Spleen (tissue), 13 donors: ENCODE measurements at places on chromosomes 5 and 9.

GRCh38 chr9:136607334-136607919 lies 55.3 kb upstream of the EGFL7 start:
- no peak for DNase-seq

DNA sequence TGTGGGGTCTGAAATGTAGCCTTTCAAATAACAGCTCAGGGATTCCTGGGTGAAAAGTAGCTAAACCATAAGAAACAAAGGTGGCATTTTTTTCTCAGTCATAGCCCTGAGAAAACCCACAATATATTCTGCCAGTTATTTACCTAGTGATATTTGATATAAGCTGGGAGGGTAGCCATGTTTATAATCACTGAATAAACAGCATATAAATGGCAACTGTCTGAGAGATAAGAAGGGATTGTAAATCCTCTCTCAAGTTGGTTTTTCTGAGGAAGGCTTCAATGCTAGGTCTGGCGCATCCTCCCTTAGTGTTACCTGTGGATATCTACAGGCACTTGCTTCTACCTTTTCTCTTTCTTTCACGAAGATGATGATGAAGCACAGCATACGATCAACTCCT lies 1080.5 kb upstream of the DMAC1 start:
- no peak for DNase-seq

- DNase-seq: no peak
Observed at GRCh38 chr5:147397616-147398015, 112.3 kb downstream of the DPYSL3 start.

DNA sequence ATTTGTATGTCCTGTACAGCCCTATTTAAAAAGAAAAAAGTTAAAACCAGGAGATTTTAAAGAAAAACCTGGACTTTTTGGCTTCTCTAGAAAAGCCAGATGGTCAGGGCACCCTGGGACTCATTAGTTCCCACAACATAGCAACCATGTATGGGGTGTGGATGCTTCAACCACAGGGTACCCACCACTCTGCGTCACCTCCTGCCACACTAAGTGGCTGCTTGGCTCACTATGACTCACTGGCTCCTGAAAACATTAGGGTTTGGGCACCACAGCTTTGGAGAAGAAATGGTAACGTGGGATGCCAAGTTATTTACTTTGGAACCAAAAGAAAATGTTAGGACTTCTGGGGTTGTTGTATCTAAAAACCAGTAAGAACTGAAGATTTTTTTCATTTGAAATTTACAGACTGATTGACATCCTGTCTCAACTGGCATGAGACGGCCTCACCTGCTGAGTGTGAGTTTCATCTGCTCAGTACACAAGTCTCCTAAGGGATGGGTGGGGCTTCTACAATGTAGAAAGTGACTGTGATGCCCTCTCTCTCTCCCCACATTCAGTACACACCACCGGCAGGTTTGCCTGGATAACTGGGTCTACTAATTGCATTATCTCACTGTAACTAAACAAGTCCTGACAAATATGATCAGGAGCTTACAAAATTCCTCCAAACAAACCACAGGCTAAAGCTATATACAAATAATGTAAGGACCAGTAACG lies 103.9 kb downstream of the ESM1 start:
- DNase-seq: no peak

DNA sequence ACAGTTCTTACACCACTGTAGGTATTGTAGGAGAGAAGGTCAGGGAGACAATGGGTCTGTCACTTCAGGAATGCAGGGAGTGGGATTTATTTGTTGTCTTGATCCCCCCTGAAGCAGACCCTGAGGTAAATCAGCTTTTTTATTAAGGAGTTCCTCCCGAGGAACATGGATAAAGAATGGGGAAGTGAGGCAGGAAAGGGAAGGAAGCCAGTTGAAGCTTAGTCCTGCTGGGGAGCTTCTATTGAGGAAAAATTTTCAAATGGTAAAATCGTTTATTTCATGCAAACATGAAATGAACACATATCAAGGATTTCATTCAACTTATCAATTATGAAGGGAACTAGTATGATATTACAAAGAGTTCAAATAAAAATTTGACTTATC lies 318.6 kb upstream of the PIK3R1 start:
- DNase-seq: no peak

DNA sequence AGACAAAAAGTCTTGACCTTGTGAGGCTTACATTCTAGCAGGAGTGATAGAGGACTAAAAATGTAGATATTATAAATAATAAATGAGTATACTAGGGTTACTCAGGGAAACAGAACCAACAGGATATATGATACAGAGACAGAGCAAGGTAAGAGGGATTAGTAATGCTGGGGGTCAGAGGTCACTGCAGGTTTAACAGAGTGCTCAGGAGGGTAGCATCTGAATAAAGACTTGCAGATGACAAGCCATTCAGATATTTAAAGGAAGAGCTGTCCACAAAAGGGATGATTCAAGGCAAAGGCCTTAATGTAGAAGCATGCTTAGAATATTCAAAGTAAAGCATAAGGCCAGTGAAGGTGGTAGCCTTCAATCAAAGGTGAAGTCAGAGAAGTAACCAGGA lies 65.6 kb upstream of the SEMA6A start:
- no peak for DNase-seq

DNA sequence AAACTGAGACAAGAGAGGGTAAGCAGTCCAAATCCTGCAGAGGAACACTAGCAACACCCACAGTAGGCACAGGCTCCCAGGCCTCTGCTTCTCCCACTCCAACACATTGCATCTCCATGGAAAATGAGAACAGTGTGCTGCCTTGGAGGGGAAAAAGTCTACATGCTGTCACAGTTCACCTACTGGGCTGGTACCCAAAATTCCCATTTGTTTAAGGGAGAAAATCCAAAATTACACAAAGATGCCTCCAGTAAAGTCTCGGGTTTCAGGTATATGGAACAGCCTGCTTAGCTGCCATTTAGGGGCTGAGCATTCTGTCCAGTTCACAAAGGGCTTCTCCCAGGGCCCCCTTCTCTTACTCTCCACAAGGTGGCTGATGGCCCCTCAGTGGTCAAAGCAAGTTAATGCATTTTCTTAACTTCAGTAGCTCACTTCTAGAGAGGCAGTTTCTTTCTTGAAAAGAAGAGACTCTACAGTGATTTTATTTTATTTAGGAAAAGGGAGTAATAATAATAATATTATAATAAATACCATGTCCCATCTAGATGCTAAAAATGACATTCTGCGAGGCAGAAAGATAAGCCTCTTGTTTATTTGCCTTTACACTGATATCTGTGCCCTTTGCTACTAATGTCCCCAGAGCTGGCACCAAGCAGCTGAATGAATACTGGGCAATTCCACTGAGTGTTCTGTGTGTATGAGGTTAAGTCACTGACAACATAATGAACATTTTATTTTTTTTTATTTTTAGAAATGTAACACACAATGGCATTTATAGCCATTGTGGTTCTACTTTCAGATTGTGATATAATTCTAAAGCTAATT lies 89.4 kb downstream of the RGS7BP start:
- DNase-seq: no peak

GRCh38 chr5:79518718-79519117 lies 4.8 kb upstream of the HOMER1 start:
- no peak for DNase-seq

DNA sequence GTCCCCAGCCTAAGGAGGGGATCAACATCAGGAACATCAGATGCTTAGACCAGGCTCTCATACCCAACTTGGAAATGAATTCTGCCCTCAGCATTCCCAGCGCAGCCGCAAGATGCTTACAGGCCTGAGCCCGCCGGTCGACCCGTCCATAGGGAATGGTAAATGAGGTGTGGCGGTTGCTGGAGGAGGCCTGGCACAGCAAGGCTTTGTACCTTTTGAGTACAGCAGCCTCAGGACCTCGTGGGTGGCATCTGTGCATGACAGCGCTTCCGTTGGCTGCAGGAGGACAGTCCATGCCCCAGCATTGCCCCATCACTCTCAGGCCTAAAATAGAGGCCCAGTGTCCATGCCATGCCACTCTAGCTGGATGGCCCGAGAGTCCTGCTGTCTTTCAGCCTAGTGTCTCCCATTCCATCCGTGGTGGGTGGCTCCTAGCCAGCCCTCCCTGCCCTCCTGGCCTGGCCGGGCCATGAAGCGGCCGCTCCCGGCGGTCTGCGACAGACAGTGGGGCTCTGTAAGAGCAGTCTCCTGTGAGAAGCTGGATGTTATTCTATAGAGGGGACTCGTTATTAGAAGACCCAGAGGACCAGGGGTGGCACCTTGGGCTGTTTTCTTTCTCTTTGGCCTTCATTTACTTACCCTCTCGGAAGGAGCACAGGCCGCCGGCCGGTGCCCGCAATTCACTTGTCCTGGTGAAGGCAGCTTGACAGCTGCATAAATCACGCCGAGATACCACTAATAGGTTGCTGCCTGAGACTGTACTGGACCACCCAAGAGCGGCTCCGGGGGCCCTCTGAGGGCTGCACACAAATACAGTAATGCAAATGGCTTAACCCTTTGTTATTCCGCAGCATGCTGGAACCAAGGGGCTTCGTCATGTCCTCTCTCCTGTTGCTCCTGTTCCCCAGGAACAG lies 223.5 kb upstream of the TUT7 start:
- no peak for DNase-seq

DNA sequence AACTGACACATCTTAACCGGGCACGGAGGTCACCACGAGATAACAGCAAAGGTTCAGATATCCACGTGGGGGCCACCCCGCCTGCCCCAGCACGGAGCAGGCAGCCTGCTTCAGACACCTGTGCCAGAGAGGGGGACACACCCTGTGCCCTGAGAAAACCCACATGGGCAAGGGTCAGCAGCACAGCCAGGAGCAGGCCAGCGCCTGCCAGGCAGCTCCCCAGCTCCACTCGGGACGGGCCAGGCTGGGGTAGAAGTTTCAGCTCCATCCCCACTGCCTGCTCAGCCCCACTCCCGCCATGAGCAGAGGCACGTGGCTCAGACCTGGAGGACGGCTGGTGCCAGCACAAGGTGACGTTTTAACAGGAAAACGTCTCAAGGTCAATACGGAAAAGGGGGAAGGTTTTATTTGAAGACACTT lies 22.2 kb downstream of the SLC12A7 start:
- no peak for DNase-seq

GRCh38 chr9:26261503-26262330 lies 583.5 kb upstream of the TUSC1 start:
- DNase-seq: no peak

DNA sequence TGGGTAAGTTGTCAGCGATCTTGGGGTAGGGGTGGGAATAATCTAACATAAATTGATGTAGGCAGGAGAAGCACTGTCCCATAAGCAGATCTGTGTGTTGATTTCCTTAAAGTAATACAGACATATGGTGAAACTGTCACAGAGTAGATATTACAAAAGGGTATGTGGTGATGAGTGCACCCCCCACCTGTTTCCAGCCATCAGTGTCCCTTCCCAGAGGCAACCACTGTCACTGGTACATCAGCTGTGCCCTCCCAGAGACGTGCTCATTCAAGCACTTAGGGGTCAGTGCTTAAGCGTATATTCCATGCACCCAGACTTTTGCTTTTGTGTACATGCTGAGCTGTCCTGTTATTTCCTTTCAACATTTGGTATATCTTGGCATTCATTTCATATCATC lies 94.3 kb upstream of the PITX1 start:
- no peak for DNase-seq

DNA sequence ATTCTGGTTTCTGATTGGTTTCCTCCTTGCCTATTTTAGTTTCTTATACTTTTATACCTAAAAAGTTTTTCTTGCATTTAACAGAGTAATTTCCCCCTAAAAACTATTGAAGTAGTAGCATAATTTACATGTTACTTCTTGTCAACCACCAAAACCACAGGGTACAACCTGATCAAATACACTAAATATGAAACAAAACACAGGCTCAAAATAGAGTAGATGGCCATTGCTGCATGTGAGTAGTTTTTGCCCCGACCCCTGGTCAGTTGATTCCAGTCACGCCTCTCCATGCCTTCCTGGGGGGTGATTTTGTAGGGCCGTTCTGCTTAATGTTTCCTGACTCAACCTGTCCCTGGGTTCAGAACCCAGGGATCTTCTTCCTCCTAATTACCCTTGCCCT lies 101.8 kb downstream of the TLE4 start:
- no peak for DNase-seq
